ENCODE measurements at places on chromosomes 4 and X.

DNA sequence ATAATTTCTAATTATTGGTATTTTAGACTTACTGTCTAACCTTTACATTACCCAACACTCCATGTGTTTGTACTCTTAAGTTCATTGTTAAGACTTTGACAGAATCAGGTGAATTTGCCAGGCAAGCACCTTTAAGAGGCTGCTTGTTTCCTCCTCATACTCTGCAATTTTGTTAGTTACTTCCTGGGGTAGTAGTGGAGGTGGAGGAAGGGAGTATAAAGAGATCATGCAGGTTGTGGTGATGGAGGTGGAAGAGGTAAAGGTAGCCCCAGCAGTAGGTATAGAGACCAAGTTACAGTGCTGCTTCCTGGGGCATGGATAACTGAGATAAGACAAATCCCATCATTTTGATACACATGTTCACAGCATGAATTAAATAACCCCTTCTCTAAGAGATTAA is 6.7 kb downstream of the WDR44 start:
- DNase-seq, result no peak

- no peak for DNase-seq
Observed at GRCh38 chrX:45601052-45601451, 400.4 kb upstream of the DIPK2B start.

- no peak for DNase-seq
Observed at GRCh38 chr4:56995525-56995924, 16.8 kb downstream of the POLR2B start.

GRCh38 chr4:148092316-148093014 is 349.7 kb downstream of the NR3C2 start:
- DNase-seq, result no peak

DNA sequence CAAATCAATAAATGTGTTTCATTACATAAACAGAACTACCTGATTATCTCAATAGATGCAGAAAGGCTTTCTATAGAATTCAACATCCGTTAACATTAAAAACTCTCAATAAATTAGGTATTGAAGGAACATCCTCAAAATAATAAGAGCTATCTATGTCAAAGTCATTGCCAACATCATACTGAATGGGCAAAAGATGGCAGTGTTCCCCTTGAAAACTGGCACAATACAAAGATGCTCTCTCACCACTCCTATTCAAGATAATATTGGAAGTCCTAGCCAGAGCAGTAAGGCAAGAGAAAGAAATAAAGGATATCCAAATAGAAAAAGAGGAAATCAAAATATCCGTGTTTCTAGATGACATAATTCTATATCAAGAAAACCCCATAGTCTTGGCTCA is 466.4 kb downstream of the MAGEE1 start:
- no peak for DNase-seq

- no peak for DNase-seq
Observed at GRCh38 chr4:171279131-171279530, 534.1 kb upstream of the GALNTL6 start.
